ENCODE measurements at places on chromosomes 3 and 15. TPM values are rescaled to one million over a fixed set of nuclear protein-coding genes. Genes with fewer than 3 reads are reported as not detected.

DNA sequence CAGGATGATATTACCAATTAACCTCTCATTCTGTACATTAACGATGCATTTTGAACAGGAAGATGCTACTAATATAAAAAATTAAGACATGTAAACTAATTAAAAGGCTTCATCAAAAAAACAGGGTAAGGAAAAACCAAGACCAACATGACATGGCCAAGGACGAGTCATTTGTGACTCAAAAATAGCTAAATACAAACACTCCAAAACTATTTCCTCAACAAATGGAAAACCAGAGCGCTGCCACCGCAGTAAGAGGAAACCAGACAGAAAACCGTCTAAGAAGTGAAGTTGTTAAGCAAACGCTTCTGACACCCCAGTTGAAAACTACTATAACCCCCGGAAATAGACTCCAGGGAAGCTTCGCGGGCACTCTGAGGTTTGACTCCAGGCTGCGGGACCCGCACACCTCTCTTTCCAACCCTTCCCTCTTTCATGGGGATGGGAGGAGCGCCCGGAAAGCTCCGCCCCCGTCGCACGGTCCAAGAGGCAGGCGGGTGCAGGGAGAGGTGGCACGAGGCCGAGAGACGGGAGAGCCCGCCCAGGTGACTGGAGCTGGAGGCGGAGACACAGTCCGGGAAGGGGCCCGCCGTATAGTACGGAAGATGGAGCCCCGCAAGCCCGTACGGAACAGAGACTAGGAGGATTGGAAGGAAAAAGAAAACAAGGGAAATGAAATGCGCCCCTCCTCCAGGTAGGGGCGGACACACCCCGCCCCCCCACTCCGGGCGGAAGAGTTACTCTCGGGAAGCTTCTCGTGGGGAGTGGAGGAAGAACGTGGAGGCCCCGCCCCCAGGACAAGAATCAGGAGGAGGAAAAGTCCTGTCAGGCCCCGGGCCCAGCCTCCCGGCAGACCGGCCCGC, 708 bp downstream of the DCAF1 start:
- peak overlapping the region; percentile 61 for H3K4me3 ChIP-seq
- no peaks in the 10 kb centered on the region for H3K36me3 ChIP-seq
- peak overlapping the region; percentile 78 for H3K27ac ChIP-seq
- H3K4me1 ChIP-seq: no peaks in the 10 kb centered on the region
- peak; percentile 95 for DNase-seq
- no peaks in the 10 kb centered on the region for H3K27me3 ChIP-seq

TIPIN gene
- 13.1 TPM for total RNA-seq

- no peaks in the 10 kb centered on the region for H3K36me3 ChIP-seq
- no peaks in the 10 kb centered on the region for H3K27me3 ChIP-seq
- DNase-seq: no peak
- no peaks in the 10 kb centered on the region for H3K4me1 ChIP-seq
These were observed 452.5 kb downstream of the RAP2B start for GRCh38 chr3:153614563-153614962.

BLM gene
- 19.1 TPM for total RNA-seq

SIDT1 gene
- total RNA-seq: 3.3 TPM

GRCh38 chr15:39494462-39494861, 86.4 kb upstream of the THBS1 start:
- no peak overlapping the region for H3K27ac ChIP-seq
- no peak for DNase-seq
- no peaks in the 10 kb centered on the region for H3K27me3 ChIP-seq
- no peak overlapping the region for H3K4me3 ChIP-seq
- H3K36me3 ChIP-seq: no peaks in the 10 kb centered on the region

TM4SF18 gene
- total RNA-seq: not detected

GOLGA8R gene
- 1.4 TPM for total RNA-seq
